ENCODE measurements at places on chromosomes 16 and 17.

GRCh38 chr16:73056448-73056847 is 8.5 kb upstream of the ZFHX3 start:
- no peak for DNase-seq

DNA sequence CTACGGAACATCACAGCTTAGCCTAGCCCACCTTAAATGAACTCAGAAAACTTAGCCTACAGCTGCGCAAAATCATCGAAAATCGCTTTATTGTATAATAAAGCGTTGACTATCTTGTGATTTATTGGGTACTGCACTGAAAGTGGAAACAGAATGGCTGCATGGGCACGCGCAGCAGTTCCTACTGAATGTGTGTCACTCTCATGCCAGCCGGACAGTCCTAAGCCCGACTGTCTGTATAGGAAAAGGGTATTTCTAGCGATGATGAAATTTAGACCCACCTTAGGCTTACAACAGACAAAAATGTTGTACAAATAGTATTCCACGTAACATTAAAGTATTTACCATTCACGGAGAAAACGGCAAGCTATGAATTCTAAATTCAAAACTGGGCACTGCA is 9.3 kb downstream of the FBXO31 start:
- DNase-seq = no peak

- DNase-seq = no peak
These were observed 9.1 kb upstream of the TMEM100 start for GRCh38 chr17:55731586-55732250.

DNA sequence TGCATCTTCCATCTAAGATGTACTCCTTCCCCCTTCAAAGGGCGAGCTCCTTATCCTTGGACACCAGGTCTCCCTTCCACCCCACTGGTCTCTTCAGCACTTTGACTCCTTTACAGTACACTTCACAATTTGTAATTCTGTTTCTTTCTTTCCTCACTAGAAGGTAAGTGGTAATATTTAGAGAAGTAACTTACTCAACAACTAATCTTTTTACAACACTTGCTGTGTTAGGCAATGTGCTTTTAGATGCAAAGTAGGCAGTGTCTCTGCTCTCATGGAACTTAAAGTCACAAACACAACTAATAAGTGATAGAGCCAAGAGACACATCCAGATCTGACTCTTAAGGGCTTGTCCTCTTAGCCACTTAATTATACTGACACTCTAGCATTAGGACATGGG is 6.4 kb downstream of the SIAH1 start:
- no peak for DNase-seq

DNA sequence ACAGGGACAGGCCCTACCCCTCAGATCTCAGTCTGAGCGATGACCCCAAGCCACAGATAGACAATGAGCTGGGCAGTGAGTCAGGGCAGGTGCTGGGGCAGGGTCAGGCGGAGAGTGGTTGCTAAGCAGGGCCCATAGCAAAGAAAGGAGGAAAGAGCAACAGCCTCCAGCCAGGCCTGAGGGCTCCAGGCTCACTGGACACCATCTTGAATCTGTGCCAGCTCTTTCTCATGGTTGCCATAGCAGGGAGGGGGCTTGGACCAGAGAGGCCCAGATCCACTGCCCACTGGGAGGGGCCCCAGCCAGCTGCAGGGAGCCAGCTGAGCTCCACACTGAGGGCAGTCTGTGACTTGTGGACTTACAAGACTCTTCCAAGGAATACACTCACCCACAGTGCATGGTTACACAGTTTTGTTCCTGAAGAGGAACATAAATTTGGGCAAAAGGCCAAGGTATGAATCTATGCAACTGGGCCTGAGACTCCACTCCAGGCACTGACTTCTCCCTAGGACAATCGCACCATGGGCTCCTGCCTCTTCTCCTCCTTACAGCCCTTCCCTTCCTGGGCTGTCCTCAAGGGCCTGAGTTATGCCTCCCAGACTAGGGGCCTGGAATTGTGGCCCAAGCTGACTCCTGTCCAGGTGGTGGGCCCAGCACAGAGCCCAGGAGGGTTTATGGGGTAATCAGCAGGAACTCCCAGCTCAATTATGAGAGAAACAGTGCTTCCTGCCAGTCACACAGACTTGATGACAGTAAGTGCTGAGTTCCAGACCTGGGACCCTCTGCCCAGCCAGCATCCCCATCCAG is 59.9 kb downstream of the BEAN1 start:
- no peak for DNase-seq

DNA sequence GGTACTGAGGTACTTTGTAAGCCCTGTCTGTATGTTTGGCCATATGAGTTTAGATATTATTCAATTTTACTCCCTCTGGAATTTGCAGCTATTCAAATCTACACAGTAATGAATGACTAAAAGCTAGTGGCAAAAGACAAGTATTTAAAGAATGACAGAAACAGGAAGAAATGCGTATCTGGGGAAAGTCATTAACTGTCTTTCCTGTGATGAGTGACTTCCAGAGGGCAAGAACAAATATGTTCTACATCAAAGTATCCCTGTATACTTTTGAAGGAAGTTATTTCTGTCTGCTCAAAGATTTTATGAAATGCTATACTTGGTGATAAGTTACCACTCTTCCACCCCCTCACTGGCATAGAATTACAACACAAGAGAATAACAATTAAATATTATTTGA is 489.3 kb upstream of the SOX9 start:
- no peak for DNase-seq

DNA sequence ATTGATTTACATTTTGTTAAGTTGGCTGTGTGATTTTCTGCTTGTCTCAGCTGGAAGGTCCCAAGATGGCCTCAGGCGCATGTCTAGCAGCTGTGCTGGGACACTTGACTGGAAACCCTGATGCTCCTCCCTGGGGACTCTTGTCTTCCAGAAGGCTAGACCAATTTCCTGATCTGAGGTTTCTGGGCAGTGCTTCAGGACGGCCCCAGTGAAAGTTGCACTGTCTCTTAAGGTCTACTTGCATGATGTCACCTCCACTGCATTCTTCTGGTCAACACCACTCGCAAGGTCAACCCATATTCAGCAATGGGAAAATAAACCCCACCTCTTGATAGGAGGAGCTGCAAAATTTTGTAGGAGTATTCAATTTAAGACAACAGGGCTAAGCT is 116.0 kb downstream of the SALL1 start:
- no peak for DNase-seq

GRCh38 chr16:1818204-1818872 is 8.3 kb downstream of the HAGH start:
- no peak for DNase-seq

Measured in stimulated activated naive CD8-positive, alpha-beta T cell treated with anti-CD3 and anti-CD28 coated beads, Interleukin-15, amount 100 ng/mL, for 72 hours (primary cell).